Cerebellar nuclear complex (tissue), 1 donor: ENCODE measurements at places on chromosomes 4 and X.

DNA sequence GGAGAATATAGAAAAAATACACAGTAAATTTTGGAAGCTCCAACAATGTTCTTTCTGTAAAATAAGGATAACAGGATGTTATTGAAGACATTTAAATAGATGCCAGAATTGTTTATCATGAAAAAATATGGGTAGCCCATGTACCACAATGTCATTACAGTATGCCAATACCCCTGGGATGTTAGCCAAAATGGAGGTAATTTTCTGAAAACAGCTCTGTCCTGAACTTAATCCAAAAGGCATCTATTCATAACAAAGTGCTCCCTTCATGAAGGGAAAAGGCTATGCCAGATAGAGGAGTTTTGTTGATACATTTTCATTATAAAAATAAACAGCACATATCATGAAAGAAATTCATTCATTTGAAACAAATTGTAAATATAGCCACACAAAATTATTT lies 1902.6 kb upstream of the AGA start:
- no peak for DNase-seq

DNA sequence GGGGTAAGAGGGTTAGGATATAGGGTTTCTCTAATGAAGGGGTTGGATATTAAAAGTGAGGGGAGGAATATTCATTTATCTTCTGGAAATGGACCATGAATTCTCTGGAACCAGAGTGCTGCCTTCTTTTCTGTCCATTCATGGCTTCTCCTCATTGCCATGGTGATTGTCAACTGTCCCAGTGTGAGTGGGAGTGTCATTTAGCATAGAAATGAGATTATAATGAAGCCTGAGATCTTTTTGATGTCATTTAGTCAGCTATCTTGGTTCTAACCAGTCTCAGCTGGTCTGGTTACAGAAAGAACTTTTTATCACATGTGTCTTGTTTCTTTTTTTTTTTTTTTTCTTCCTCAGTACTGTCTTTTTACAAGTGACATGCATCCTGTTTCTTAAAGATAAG lies 497.3 kb upstream of the PITX2 start:
- DNase-seq = no peak

GRCh38 chr4:96044971-96045370 lies 205.1 kb downstream of the PDHA2 start:
- DNase-seq = no peak

GRCh38 chrX:107747596-107748161 lies 27.9 kb downstream of the TSC22D3 start:
- DNase-seq = no peak

- no peak for DNase-seq
These were observed 13.3 kb downstream of the CLDN2 start for GRCh38 chrX:106933538-106933961.
